Uterus (tissue), 4 donors: ENCODE measurements at places on chromosomes 1 and 21. TPM values are rescaled to one million over a fixed set of nuclear protein-coding genes. Genes with fewer than 3 reads are reported as not detected.

DNA sequence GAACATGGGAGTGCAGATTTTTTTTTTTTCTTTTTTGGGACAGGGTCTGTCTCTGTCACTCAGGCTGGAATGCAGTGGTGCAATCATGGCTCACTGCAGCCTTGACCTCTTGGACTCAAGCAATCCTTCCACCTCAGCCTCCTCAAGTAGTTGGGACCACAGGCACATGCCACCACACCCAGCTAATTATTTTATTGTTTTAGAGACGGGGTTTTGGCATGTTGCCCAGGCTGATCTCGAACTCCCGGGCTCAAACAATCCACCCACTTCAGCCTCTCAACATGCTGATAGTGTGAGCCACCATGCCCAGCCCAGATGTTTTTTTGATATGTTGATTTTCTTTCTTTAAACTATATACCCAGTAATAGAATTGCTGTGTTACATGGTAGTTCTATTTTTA is 57.7 kb downstream of the RGSL1 start:
- H3K4me3 ChIP-seq: no peak overlapping the region
- no peaks in the 10 kb centered on the region for H3K36me3 ChIP-seq
- no peaks in the 10 kb centered on the region for H3K27me3 ChIP-seq
- no peak overlapping the region for H3K27ac ChIP-seq

BMP8A gene
- 2.7 TPM for total RNA-seq

- H3K27ac ChIP-seq: no peak overlapping the region
- H3K36me3 ChIP-seq: no peaks in the 10 kb centered on the region
- H3K4me3 ChIP-seq: no peak overlapping the region
- no peaks in the 10 kb centered on the region for H3K4me1 ChIP-seq
- DNase-seq: no peak
Measured at GRCh38 chr1:10888791-10889649, 92.6 kb upstream of the CASZ1 start.

NOL9 gene
- 38.9 TPM for total RNA-seq

SLAMF9 gene
- not detected for total RNA-seq

- H3K4me3 ChIP-seq: no peak overlapping the region
- no peak for DNase-seq
- H3K36me3 ChIP-seq: no peaks in the 10 kb centered on the region
Measured at GRCh38 chr1:212402666-212403321, 11.9 kb downstream of the PACC1 start.

RIPPLY3 gene
- not detected for total RNA-seq

DNA sequence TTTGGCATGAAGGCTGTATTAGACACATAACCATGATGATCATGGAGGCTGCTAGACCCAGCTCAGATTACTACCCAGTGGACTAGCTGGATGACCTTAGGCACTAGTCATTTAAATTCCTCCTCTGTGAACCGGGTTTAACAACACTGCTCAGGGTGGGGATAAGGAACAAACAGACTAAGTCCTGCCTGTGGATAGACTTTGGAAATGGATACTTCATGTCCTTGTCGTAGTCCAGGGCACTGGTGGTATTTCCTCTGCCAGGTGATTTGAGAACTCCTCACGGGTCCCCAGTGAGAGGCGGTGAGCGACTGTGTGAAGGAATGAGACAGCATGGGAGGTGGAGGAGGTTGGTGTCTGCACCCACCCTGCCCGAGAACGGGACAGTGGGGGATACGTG is 72.9 kb upstream of the SELENON start:
- H3K27me3 ChIP-seq: no peaks in the 10 kb centered on the region
- H3K4me3 ChIP-seq: no peak overlapping the region
- peak overlapping the region; percentile 64 for H3K27ac ChIP-seq
- no peak for DNase-seq
- no peaks in the 10 kb centered on the region for H3K36me3 ChIP-seq

GRCh38 chr21:40622531-40622930 is 224.4 kb downstream of the DSCAM start:
- DNase-seq: no peak
- no peaks in the 10 kb centered on the region for H3K27me3 ChIP-seq
- H3K36me3 ChIP-seq: no peaks in the 10 kb centered on the region
- no peaks in the 10 kb centered on the region for H3K4me1 ChIP-seq
- H3K27ac ChIP-seq: no peak overlapping the region
- no peak overlapping the region for H3K4me3 ChIP-seq

SH2D5 gene
- not detected for total RNA-seq

DNA sequence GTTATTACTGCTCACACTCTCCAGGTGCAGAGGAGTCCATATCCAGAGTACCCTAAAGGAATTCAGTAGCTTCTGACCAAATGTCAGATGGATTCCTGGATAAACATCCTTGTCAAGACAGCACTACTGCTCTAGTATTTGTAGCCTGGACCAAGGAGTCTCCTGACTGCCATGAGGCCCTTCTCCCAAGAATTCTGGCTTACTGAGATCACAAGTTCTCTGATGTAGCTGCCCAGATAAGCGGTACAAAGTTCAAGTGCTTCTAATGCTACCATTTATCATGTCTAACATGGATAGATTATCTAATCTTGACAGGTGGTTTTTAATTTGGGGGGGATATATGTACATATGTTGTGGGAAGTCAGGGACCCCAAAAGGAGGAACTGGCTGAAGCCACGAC is 196.6 kb upstream of the HMCN1 start:
- no peaks in the 10 kb centered on the region for H3K36me3 ChIP-seq
- no peaks in the 10 kb centered on the region for H3K4me1 ChIP-seq
- no peak overlapping the region for H3K27ac ChIP-seq

PSMB2 gene
- 14.9 TPM for total RNA-seq

MED8 gene
- 27.3 TPM for total RNA-seq

GRCh38 chr1:77018311-77018710 is 151.0 kb downstream of the ST6GALNAC5 start:
- H3K27me3 ChIP-seq: no peaks in the 10 kb centered on the region
- no peak for DNase-seq
- no peak overlapping the region for H3K4me3 ChIP-seq
- no peaks in the 10 kb centered on the region for H3K36me3 ChIP-seq
- H3K4me1 ChIP-seq: no peaks in the 10 kb centered on the region

- H3K4me1 ChIP-seq: no peaks in the 10 kb centered on the region
- no peak for DNase-seq
- H3K4me3 ChIP-seq: no peak overlapping the region
- no peaks in the 10 kb centered on the region for H3K36me3 ChIP-seq
Measured at GRCh38 chr1:243287652-243288051, 31.8 kb downstream of the SDCCAG8 start.

- H3K27me3 ChIP-seq: no peaks in the 10 kb centered on the region
- DNase-seq: peak; percentile 67
- no peak overlapping the region for H3K4me3 ChIP-seq
- H3K36me3 ChIP-seq: no peaks in the 10 kb centered on the region
Measured at GRCh38 chr1:176880955-176881595, 283.4 kb downstream of the ASTN1 start.

- H3K36me3 ChIP-seq: no peaks in the 10 kb centered on the region
- no peak for DNase-seq
- H3K4me1 ChIP-seq: peaks cover 5% of the 10 kb centered on the region
- no peaks in the 10 kb centered on the region for H3K27me3 ChIP-seq
- H3K27ac ChIP-seq: no peak overlapping the region
- H3K4me3 ChIP-seq: no peak overlapping the region
Measured at GRCh38 chr1:212475151-212475550, 42.4 kb downstream of the NENF start.

- H3K27me3 ChIP-seq: no peaks in the 10 kb centered on the region
- H3K4me1 ChIP-seq: no peaks in the 10 kb centered on the region
- no peak overlapping the region for H3K4me3 ChIP-seq
- no peak for DNase-seq
- no peaks in the 10 kb centered on the region for H3K36me3 ChIP-seq
Measured at GRCh38 chr1:204181116-204181515, 15.0 kb upstream of the REN start.

DNA sequence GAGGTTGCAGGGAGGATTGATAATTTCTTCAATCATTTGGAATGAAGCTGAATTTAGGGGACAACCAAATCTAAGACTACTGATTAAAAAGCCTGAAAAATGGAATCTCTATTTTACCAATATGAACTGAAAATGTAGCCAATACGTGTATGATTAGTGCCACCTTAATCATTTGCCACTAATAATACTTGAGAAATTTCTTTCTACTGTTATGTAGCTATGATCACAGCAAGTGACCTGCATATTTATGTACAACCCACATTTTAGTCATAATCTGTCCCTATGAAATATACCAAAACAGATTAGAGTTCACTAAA is 6.5 kb downstream of the COLGALT2 start:
- no peak for DNase-seq
- H3K27me3 ChIP-seq: no peaks in the 10 kb centered on the region
- H3K4me1 ChIP-seq: no peaks in the 10 kb centered on the region
- no peaks in the 10 kb centered on the region for H3K36me3 ChIP-seq
- no peak overlapping the region for H3K4me3 ChIP-seq

S100A1 gene
- total RNA-seq: not detected
